ENCODE measurements at places on chromosomes 6 and 20. TPM values are rescaled to one million over a fixed set of nuclear protein-coding genes. Genes with fewer than 3 reads are reported as not detected.

The SMOC2 gene
- not detected for total RNA-seq

GRCh38 chr6:137099689-137100403, 55.1 kb upstream of the IL20RA start:
- DNase-seq, result no peak

The HDGFL1 gene
- total RNA-seq, result not detected

The BANF2 gene
- total RNA-seq, result not detected

The LRFN2 gene
- total RNA-seq, result not detected

All from CD8-positive, alpha-beta memory T cell (primary cell).